ENCODE measurements at places on chromosomes 2 and 18.

- no peak for DNase-seq
Measured at GRCh38 chr2:54639609-54640008, 83.9 kb upstream of the EML6 start.

- DNase-seq: no peak
Measured at GRCh38 chr2:134737671-134738070, 18.9 kb upstream of the TMEM163 start.

GRCh38 chr2:119958670-119959268 is 54.1 kb upstream of the EPB41L5 start:
- no peak for DNase-seq

DNA sequence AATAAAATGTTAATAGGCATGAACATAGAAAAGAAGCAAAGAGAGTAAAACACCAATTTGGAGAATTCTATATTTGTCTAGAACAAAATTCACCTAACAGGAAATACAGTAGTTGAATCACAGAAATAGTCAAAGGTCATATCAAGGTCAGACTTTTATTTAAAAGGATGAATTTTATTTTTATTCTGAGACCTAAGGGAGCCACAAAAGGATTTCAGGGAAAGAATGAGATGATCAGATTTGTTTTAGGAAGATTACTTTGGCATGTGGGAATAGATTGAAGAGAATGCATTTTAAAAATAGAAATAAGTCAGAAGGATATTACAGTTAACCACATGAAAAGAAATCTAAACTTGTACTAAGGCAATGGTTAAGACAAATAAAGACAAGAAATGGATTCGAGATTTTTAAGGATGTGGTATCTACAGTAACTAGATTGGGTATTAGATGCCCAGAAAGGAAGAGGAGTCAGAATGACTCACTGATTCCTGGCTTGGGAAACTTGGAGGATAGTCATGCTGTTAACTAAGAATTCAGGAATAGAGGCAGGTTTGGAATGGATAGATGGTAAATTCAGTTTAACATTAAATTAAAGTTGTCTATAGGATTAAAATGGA is 56.0 kb downstream of the METTL4 start:
- no peak for DNase-seq

DNA sequence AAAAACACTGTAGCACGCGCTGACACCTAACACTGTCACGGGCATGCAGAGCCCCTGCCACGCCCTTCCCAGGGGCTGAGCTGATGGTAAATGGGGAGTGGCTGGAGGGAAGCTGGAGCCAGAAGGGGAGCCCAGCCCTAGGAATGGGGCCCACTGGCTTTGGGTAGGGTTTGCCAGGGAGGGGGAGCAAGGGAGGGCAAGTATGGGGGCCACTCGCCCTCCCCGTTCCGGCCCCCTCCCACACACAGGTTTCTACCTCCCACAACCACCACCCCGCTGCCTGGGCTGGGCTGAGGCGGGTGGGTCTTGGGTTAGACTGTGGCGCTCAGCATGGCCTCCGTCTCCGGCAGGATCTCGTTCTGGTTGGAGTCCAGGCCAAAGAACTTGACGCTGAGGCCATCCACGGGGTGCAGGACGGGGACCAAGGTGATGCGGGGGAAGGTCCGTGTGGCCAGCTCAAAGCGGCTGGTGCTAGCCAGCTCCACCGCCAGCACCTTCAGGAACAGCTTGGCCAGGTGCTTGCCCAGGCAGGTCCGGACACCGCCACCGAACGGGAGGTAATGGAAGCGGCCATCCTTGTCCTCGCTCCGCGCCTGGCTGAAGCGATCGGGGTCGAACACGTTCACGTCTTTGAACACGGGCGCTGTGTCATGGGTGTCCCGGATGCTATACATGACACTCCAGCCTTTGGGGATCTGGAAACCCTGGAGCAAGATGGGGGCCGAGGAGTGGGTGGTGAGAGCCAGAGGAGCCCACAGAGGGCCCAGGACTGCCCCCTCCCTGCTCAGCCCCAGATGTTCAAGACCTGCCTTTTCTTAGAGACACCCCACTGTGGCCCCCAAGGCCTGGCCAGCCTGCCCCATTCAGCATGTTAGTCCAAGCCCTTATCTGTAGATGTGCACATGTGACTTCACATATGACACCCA is 15.5 kb downstream of the CYP26B1 start:
- no peak for DNase-seq

- DNase-seq: no peak
Measured at GRCh38 chr2:111534910-111535352, 349.1 kb downstream of the ANAPC1 start.

DNA sequence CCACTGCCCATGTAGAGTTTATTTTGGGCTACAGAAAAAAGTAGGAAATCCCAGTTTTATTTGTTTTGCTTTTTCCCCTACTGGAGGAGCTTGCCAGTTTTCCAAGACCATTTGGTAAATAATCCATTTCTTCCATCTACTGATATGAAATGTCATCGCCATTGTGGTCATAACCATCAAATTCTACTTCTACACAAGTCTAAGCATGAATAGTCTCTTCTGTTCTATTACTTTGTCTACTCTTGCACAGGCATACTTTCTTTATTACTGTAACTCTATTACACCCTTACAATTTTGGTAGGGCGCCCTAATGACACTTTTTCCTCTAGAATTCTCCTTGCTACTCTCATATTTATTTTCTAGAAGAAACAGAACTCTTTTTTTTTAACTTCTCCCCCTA is 120.7 kb downstream of the ATAD2B start:
- no peak for DNase-seq

- DNase-seq: no peak
Measured at GRCh38 chr2:84083984-84084383, 375.1 kb downstream of the SUCLG1 start.

DNA sequence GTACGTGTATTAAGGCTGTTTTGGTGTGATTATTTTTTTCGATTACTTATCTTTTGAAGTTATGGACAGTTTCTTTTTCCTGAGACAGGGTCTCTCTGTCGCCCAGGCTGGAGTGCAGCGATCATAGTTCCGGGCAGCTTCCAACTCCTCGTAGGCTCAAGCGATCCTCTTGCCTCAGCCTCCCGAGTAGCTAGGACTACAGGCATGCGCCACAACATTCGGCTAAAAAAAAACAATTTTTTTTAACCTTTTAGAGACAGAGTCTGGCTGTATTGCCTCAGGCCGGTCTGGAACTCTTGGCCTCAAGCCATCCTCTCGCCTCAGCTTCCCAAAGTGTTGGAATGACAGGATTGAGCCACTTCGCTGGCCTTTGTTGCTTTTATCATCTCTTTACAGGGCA is 945 bp downstream of the HAT1 start:
- no peak for DNase-seq

DNA sequence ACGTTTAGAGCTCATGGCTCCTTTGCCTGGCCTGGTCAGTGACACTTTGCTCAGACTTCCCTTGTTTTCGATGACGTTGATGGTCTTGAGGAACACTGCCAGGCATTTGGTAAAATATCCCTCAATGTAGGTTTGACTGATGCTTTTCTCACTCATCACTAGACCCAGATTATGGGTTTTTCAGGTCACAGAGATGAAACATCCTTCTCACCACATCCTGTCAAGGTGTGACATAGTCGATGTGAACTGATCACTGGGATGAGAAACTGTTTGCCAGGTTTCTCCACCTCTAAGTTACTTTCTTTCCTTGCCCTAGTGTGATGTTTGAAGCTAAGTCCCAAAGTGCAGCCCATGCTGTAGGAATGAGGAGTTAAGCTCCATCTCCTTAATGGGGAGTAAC is 81.5 kb downstream of the AFF3 start:
- no peak for DNase-seq

GRCh38 chr2:28995765-28996750 is 15.0 kb downstream of the TOGARAM2 start:
- no peak for DNase-seq

DNA sequence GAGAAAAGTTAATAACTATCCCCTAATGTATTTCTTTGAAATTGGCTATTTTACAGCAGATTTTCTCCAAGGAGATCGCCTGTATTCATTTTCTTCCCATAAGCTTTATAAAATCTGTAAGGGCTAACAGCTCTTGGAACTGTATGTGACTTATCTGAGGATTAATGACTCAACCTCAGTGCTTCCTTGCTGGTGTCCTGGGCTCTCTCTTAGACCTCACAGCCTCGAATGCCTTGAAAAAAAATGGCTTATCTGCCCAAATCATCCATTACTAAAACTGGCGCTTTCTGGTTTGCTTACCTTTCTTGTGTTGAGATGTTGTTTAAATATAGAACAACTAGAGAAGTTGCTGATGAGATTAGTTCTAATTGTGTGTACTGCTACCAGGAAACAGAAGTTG is 713.6 kb downstream of the SLC4A3 start:
- no peak for DNase-seq

DNA sequence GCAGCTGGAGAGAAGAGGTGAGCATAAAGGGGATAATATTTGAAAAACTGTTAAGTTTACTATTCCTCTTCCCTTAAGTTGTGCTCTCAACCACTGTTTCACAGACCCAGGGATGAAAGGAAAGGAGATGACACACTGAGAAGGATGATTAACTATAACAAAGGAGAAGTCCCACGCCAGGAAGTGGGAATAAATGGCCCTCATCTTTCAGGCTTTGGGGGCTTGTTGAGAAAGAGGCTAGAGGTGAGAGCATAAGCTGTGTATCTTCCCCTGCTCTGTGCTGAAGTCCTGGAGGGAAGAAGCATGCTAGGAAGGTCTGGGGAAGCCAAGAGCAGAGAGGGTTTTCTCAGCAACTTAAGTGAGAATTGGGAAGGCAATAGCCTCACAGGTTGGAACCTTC is 399.1 kb upstream of the ATP5MC3 start:
- DNase-seq: no peak

DNA sequence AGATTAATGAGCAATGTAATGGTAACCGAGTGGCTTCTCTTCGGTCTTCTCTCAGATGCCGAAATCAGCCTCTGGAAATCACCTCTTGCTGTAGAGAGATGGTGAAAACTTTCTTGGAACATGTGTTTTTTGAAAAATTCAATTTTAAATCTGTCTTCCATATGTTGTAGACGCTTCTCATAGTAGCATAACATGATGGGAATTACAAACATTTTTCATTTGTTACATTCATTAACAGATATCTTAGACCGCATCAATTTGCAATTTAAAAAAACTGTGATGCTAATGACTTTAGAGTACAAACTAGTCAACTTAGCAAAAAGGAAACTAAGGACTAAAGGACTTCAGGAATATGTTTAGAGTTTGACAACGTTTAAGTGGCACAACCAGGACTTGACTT is 275.2 kb downstream of the ASXL3 start:
- DNase-seq: no peak

GRCh38 chr2:187769437-187769836 is 215.2 kb upstream of the TFPI start:
- DNase-seq: no peak

GRCh38 chr2:108776475-108776874 is 10.1 kb upstream of the CCDC138 start:
- no peak for DNase-seq

GRCh38 chr18:3236470-3236869 is 11.1 kb upstream of the MYL12A start:
- DNase-seq: no peak

DNA sequence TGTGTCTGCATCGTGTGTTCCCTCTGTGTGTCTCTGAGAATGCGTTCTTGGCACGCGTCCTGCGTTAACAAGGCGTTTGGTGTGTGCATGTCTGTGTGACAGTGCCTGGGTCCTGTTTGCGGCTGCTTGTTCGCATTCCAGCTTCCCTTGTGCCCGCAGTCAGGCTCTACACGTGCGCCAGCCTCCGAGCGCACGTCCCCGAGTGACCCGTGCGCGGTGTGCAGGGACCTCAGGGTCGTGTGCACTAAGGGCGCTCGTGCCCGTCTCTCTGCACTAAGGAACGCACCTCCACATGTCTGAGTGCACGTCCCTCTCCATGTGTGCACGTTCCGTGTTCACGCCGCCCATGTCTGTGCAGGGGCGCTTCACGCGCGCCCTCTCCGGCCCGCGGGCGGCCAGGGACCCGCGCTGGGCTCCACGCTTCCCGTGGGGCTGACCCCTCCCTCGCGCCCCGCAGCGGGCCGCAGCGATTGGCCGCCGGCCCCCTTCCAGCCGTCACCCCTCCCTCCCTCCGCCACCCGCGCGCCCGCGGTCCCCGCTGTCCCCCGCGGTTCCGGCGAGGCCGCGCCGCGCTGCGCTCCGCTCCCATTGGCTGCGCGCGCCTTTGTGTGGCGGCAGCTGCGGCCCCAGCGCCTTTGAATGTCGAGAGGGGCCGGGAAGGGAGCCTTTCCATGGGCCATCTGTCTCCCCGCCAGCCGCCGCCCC is 229.4 kb downstream of the HAUS1 start:
- no peak for DNase-seq

GRCh38 chr2:11459816-11460215 is 6.1 kb downstream of the E2F6 start:
- no peak for DNase-seq

DNA sequence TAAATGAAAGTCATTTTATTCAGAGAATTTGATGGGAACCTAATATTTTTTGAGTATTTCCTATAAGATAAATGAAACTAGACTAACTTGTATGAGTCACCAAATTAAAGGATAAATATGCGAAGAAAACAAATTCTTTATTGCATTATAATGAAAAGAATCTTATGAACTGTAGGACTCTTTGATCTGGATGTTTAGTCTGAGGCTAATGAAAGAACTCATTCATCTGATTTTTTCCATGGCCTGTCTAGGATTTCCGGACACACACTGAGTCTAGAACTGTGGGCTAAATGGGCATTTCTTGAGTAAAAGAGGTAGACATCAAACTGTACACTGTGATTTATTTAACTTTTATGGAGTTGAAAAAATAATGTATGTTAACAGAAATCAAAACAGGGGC is 43.0 kb downstream of the ZNF519 start:
- DNase-seq: no peak

DNA sequence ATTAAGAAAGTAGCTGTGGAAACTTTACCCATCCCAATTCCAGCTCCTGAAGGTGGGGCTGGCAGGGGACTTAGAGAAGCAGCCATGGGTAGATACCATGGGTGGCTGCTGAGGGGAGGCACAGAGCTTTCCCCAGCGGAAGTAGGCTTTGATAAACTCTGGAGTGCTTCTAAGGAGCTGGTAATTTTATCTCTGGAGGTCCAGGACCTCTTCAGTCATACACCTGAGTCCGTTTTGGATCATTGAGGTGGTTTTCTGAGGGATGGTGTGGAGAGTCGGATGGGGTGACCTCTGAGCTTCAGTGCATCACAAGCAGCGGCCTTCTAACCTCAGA is 36.7 kb upstream of the BMP10 start:
- no peak for DNase-seq

- no peak for DNase-seq
Measured at GRCh38 chr2:195647302-195647701, 9.7 kb upstream of the SLC39A10 start.
